Activated CD4-positive, alpha-beta T cell treated with anti-CD3 and anti-CD28 coated beads for 24 hours (primary cell): ENCODE measurements at places on chromosomes 2 and 18.

- DNase-seq = no peak
These were observed 19.5 kb downstream of the TTC32 start for GRCh38 chr2:19882286-19882685.

DNA sequence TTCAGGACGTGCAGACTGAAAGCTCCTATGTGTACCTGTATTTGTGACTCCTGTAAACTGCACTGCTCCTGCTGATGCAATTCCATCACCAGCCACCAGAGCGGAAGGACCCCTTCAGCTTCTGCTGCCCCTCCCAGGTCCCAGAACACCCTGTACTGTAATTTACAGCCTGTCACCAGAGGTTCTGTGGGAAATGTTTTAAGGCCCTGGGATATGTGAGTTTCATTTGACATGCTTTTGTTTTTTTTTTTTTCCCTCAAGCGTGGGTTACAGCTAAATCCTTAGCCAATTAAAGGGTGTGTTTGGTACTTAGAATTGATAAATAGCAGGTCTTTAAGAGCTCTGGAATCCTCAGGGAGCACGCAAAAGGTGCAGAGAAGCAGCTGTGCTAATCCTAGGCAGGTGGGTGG, 79.4 kb downstream of the KCTD1 start:
- DNase-seq = no peak

GRCh38 chr2:43370705-43371104, 144.3 kb upstream of the ZFP36L2 start:
- no peak for DNase-seq

DNA sequence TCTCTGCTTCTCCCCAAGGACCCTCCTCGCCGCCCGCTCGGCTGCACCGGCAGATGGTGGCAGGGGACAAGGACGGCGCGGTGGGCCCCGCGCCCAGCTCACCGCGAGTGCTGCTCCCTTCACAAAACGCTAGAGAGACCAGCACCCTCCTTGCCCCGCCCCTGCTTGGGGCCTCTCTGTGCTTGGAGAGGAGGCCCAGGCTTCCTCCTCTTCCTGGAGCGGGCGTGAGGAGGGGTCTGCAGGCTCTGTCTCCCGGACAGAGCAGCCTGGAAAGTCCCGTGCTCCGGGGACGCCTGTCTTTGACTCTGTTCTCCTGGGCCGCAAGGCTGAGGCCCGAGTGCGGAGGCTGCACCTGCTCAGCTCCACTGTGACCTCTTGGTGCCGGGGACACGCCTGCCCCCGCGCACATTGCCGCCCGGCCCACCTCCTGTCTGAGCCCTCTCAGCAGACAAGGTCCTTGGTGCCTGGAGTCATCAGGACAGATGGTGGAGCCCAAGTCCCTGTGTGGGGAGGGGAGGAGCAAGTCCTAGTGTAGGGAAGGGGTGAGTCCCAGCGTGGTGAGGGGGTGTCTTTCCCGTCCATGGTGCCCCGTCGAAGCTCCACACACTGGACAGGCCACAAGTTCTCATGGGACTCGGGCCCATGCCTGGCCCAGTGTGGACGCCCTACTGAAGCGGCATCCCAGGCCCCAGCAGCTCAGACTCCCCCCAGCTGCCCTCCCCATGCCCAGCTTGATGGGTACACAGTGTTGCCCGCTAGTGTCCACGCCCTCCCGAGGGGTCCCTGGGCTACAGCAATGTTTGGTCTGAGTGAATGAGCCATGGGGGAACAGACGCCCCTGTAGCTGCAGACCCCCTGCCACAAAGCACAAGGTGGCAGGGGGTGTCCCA, 33.8 kb downstream of the RTP5 start:
- no peak for DNase-seq

DNA sequence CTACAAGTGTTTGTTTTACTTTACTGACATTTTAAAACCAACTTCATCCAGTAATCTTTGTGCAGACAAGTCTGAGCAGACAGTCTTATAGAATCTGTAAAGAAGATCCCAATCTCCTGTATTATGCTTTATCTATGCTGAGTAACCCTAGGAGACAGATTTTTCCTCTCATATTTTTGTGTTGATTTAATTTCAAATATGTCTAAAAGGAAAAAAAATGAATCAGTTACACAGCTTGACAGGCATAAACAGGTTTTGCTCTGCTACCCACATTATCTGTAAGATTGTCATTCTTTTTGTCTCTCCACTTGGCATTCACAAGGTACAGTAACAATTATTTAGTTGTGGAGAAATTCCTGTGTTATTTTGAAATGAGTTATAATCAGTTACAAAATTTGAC, 415.0 kb downstream of the NYAP2 start:
- DNase-seq = no peak
